ENCODE measurements at places on chromosomes 7 and 10.

DNA sequence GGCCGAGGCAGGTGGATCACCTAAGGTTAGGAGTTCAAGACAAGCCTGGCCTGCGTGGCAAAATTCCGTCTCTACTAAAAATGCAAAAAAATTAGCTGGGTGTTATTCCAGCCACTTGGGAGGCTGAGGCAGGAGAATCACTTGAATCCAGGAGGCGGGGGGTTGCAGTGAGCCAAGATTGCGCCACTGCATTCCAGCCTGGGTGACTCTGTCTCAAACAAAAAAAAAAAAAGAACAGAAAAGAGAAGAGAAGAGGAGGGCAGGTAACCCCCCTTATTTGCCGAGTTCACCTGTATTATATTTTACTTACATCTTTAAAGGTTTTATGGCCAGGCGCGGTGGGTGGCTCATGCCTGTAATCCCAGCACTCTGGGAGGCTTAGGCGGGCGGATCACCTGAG is 91.7 kb downstream of the RNF216 start:
- DNase-seq: no peak

DNA sequence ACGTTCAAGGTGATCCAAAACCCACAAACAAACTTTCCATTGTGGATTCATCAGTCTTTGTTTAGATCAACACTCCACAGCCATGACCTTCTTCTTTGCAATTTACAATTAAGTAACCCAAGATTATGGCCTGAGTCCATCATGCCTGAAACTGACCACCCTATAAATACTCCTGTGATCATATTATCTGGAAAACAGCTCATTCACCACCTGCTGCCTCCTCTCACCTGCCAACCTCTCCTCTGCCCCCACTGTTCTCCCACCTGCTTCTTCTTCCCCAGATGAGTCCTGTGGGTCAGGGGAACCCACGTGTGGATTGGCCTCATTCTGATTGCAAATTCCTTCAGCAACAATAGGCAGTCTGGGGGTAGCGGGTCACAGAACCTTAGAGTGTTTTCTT is 81.4 kb downstream of the ABLIM1 start:
- no peak for DNase-seq

- DNase-seq: no peak
Observed at GRCh38 chr7:1800902-1801301, 130.8 kb downstream of the ELFN1 start.

DNA sequence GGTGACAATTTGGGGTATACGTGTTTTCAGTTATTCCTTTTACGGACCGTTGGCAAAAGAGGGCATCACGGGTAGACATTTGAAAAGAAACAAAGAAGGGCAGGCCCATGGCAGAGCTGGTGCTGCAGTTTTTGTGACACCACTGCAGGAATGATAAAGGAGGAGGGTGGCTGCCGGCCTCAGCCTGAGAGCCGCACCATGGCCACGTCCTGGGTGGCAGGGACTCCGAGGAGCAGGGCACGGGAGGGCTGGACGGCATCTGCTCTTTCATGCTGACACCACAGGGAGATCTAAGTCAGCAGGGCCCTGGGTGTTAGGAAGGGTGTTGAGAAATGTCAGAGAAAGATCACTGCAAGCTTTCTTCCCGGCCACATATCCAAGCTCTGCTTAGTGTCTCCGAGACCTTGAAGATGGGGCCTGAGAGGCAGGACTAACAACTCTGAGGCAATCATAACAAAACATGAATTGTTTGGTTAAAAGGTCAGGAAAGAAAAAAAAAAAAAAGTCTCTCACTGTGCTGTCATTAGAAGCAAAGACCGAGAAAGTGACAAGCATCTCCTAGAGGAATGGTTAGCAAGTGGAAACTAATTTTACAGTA is 36.6 kb downstream of the INSYN2A start:
- DNase-seq: no peak

- no peak for DNase-seq
Observed at GRCh38 chr7:65980478-65981250, 1.3 kb downstream of the GUSB start.

- DNase-seq: no peak
Observed at GRCh38 chr10:12541446-12542067, 192.2 kb downstream of the CAMK1D start.

- no peak for DNase-seq
Observed at GRCh38 chr7:11376529-11376928, 402.9 kb downstream of the PHF14 start.

GRCh38 chr10:103512591-103513379 is 19.3 kb downstream of the NEURL1 start:
- no peak for DNase-seq

DNA sequence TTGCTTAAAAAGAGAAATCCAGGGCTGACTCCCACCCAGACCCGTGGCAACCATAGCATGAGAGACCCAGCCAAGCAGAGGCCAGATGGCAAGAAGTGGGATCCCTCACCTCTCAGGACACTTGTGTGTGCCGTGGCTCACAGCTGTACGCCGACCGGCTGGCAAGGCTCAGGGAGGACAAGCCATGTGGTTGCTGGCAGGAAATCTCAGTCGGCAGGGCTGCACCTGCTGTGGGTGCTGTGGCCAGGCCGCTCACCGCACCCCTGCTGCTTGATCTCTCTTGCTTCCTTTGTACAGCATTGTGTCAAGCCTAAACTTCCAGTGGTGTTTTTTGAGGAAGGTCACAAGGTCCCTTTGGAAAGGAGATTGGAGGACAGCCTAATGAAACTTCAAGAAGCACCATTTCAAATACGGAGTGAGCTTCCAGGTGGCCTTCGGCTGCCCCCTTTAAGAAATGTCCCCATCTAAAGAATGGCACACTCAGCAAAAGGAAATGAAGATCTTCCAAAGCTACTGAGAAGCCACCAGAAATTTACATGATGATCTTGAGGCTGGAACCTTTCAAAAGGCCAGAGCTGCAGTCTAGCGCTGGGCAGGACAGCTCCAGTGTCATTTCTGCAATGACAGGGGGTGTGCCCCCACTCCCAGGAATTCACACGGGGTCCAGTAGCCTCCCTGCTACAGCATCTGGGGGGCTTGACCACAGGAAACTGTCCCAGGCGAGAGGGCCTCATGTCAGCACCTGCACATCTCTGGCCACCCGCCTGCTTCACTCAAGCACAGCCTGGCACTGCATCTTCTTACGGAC is 409.0 kb upstream of the MGMT start:
- DNase-seq: no peak

- DNase-seq: no peak
Observed at GRCh38 chr7:134016223-134016941, 110.8 kb upstream of the LRGUK start.
